AG04450 (cell line): ENCODE measurements at places on chromosomes 16 and 17. TPM values are rescaled to one million over a fixed set of nuclear protein-coding genes. Genes with fewer than 3 reads are reported as not detected.
A peak's percentile ranks its signal among the peaks of the same experiment; 100 is the strongest.

- DNase-seq = no peak
These were observed 123.1 kb downstream of the LYRM1 start for GRCh38 chr16:21023509-21024202.

Gene GLIS2
- polyA plus RNA-seq = 2.2 and 2.9 TPM in 2 replicates

- DNase-seq = no peak
These were observed 2.8 kb downstream of the IRX3 start for GRCh38 chr16:54283725-54284318.

DNA sequence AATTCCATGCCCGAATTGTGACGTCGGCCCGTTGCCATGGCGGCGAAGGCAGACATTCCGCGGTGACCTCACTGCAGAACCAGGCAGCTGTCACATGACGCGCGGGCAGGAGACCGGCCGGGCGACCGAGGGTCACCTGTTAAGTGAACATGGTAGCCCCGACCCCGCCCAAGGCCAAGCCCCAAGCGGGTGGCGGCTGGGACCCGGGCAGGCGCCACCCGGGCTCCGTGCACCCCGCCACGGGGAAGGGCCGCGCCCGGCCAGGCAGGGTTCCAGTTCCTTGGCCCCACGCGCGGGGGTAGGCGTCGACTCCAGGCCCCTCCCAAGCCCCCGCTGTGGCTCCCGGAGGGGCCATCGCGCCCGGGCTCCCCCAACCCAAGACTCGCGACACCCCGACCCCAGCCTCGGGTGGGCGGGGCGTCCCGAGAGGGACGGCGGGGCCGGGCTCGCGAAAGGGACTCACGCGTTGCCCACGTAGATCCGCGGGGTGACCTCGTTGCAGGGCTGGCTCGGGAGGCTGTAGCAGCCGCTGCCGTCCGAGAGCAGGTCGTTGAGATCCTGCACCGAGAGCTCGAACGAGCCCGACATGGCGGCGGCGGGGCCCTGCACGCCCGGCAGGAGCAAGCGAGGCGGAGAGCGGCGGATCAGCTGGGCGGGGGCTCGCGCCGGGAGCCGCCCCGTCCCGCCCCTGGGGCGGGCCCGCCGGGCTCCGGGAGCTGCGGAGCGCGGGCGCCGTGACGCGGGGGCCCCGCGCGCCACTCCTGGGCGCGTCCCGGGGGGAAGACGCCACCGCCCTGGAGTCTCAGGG, at the start of gene DUSP3:
Gene DUSP3, minus strand, starts transcription at position 641 of the 808 bp plus-strand sequence. Its CDS starts 53 bp downstream, at position 588.
- DNase-seq = peak; percentile 81

Gene SMPD3
- polyA plus RNA-seq = 0.01 TPM in 1 of 2 replicates, not detected in the other

- DNase-seq = no peak
These were observed 87.9 kb downstream of the CCDC182 start for GRCh38 chr17:57657211-57657610.

GRCh38 chr16:1323296-1324239, 9.9 kb upstream of the BAIAP3 start:
- DNase-seq = no peak

- DNase-seq = no peak
These were observed 482.7 kb upstream of the EEF2KMT start for GRCh38 chr16:5580296-5580695.

Gene PLA2G10
- polyA plus RNA-seq = not detected in 2 replicates
